NB4 (cell line): ENCODE measurements at places on chromosomes 5 and 9.

- DNase-seq, result no peak
Measured at GRCh38 chr9:7164440-7165330, 406.9 kb downstream of the KDM4C start.

- DNase-seq, result peak; percentile 31
Measured at GRCh38 chr5:158466191-158466590, 607.2 kb upstream of the CLINT1 start.

DNA sequence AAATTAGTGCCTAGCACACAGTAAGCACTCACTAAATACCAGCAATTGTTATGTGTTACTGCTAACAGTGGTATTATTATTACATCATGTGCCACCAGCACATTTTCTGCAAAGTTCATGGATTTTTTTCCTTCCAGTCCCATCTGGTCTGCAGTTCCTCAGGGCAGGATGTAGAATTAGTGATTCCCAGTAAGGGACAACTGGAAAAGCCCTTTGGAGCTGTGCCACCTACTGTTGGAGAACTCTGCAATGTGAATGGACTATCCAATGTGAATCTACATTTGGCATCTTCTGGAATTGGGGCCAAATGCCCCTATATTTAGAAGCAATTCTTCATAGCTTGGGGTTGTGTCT, 154.0 kb downstream of the CDH6 start:
- DNase-seq, result no peak

DNA sequence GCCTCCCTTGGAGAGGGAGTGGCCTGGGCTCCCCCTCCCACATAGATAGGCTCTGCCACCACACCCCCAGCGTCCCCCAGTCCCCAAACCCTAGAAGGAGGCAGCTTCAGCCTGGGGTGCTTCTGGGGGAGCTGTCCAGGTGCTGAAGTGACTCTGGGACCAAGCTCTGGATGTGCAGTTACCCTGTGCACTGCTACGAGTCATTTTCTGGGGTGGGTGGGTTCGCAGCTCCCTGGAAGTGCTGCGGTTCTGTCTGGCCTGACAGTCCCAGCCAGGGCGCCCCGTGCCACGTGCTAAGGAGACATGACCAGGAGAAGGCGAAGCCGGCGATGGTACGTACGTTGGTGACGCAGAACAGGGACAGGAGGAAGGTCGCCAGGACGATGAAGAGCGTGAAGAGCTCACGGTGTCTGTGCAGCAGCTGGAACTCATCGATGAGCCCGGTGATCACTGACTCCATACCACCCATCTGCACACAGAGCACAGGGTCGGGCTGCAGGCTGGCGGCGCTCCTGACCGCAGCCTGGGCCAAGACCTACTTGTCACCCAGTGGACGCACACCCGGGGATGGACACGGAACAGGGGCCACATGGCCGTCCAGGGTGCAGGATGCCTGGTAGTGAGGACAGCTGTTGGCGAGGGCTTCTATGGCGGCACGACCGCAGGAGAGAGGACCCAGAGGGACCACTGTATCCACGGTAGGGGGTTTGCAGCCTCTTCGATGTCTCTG, 35.7 kb downstream of the SLC6A3 start:
- peak; percentile 75 for DNase-seq

DNA sequence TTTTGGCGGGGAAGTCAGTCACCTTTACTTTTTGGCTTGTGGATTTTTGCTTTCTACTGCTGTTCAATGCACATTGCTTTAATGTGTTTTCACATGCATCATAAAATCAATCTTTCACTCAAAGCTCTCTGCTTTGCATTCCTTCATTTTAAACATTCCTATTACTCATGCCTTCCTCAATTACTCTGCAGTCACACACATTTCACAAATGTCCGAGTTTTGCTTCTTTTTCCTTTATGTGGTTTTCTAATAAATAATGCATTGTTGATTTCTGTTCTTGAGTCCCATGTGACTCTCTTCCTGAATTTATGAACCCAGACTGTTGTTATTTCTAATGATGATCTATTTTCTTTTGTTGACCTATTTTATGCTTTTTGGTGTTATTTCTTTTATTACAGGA, 82.3 kb upstream of the EPB41L4B start:
- DNase-seq, result no peak

GRCh38 chr9:91421128-91421765, 2.4 kb downstream of the NFIL3 start:
- DNase-seq, result no peak

- DNase-seq, result no peak
Measured at GRCh38 chr5:98975223-98975622, 46.4 kb upstream of the CHD1 start.

GRCh38 chr5:181221792-181222629, 1.1 kb upstream of the TRIM41 start:
- DNase-seq, result peak; percentile 96

GRCh38 chr9:76519075-76519835, 60.3 kb downstream of the GCNT1 start:
- no peak for DNase-seq

DNA sequence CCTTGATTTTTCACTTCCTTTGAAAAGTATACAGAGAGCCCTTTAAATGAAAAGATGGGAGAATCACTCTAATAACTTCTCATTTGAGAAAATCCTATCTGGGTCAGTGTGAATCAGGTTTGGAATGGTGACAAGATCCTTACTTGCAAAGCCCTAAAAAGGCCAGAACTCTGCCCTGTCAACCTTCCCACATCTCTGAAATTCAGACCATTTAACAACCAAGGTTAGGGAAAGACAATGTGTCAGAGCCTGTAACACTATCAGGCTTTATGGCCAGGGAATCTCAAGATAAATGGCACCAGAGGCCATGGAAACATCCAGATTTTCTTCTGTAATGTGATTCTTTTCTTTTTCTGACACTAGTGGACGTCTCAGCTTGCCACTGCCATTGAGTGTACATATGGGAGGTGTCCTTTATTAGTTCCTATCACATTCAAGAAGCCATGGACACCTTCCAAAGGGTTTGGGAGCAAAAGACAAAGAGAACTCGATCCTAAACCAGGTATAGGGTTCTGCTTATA, 165.7 kb upstream of the GPR151 start:
- DNase-seq, result no peak

- DNase-seq, result peak; percentile 27
Measured at GRCh38 chr9:78158286-78158685, 77.6 kb upstream of the CEP78 start.
